DND-41 (cell line): ENCODE measurements at places on chromosomes 4 and X.

- DNase-seq = no peak
These were observed 14.2 kb upstream of the PJA1 start for GRCh38 chrX:69179380-69179911.

- DNase-seq = peak; percentile 52
These were observed 22.0 kb upstream of the SMIM31 start for GRCh38 chr4:164731827-164732474.

- DNase-seq = no peak
These were observed 9.1 kb downstream of the NEK1 start for GRCh38 chr4:169603312-169603711.

- DNase-seq = no peak
These were observed 35.8 kb downstream of the AMELX start for GRCh38 chrX:11329021-11329420.

DNA sequence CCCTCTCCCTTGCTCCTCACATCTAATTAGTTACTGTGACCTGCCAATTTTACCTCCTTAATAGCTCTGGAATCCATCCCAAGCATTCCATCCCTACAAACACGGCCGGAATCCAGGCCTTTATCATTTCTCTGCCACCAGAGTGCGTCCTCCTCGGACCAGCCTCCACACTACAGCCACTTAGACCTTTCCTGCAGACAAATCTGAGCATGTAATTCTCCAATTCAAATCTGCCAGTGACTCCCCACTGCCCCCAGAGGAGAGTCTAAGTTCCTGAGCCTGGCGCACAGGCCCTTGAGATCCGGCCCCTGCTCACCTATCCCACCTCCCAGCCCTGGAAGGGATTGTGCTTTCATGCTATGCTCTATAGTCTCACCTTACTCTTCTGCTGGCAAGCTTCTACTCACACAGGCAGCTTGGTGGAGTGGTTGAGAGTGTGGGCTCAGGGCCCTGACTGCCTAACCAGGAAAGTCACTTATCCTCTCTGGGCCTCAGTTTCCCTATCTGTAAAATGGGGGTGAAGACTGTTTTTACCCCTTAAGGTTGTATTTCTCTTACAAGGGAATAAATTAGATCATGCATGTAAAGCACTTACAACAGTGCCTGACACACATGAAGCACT, 31.2 kb downstream of the PJA1 start:
- no peak for DNase-seq

DNA sequence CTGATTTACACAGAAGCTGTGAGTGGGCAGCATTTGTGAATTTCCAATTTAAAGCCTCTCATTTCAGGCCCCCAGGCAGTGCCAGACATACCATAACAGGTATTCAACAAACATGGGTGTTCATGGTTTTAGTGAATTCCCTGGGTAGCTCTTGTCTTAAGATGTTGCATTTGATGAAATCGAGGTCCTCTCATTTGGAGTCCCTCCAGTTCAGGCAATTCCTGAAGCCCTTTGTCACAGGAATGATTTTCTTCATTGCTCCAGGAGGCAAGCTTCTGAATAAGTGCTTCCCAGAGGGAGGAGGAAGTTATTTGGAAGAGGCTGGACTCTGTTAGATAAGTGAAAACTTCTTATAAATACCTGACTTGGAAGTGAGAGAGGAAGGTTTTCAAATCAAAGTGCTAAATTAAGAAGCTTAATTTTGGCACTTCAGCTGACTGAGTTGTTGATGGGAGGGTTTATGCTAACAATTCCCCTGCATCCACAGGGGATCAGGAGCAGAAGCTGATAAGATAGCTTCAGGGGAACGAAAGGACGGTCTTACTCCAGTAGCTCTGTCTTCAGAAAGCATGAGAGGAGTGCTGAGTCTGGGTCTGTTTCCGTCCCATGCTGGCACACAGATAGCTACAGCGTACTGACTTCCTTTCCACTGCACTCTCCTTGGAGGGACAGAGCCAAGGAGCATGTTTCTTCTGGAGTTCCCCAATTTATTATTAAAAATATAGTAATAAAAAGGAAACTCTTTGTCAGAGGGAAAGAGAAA, 543.1 kb downstream of the GBA3 start:
- no peak for DNase-seq

DNA sequence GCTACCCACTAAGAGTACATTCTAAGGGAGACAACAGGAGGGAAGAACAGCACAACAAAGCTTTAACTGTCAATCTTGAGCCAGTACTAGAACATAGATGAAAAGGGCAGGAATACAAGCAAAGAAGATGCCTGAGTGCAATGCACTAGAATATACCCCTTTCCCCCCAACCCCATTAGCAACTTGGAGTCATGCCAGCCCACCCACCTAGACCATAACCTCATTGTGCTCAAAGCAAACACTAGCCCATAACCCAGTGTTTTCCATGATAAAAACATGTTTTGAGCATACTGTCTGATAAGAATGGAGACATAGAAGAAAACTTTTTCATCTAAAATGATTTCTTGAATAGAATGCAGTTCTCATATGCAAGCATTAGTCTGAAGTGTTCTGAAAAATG, 183.2 kb downstream of the RAP1GDS1 start:
- DNase-seq = no peak

DNA sequence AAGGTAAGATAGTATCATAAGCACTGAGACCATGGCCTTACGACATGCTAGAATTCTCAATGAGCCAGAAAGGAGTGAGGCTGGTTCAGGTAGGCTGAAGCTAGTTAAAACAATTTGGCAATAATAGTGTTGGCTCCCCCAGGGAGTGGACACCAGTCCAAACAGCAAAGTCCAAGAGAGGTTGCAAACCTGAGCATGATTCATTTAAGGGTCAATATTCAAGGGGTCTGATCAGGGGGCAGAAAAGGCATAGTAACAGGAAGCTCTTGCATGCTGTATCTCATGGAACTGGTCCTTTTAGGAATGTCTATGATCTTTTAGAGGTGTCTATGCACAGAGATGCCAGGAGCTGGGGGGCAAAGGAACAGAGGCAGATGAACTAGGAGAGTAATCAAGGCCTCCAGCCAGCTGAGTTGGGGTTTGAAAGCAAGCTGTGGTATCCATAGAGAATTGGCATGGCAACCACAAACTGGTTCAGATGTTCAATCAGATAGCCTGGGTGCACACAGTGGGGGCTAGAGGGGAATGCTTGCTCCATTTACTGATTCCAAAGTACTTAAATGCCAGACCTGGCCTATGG, 5.1 kb downstream of the GJB1 start:
- no peak for DNase-seq
